HAP-1 (cell line): ENCODE measurements at places on chromosomes 5 and 9.
A peak's percentile ranks its signal among the peaks of the same experiment; 100 is the strongest.

DNA sequence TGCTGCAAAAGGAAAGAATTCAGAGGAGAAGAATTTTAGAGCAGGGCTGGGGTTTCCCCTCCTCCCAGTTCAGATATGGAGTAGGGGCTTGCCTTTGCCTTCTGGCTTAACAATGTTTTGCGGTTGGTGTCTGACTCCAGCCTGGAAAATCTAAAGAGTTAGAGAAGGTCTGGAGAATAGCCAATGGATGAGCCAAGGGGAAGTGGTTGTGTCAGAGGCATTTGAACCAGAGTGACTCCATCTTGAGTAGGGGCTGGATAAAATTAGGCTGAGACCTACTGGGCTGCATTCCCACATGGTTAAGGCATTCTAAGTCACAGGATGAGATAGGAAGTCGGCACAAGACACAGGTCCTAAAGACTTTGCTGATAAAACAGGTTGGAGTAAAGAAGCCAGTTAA is 133.7 kb downstream of the DIRAS2 start:
- no peak for DNase-seq

- no peak for DNase-seq
These were observed 308.0 kb downstream of the DOCK8 start for GRCh38 chr9:522658-523057.

- no peak for DNase-seq
These were observed 103.4 kb downstream of the MED10 start for GRCh38 chr5:6274846-6275543.

DNA sequence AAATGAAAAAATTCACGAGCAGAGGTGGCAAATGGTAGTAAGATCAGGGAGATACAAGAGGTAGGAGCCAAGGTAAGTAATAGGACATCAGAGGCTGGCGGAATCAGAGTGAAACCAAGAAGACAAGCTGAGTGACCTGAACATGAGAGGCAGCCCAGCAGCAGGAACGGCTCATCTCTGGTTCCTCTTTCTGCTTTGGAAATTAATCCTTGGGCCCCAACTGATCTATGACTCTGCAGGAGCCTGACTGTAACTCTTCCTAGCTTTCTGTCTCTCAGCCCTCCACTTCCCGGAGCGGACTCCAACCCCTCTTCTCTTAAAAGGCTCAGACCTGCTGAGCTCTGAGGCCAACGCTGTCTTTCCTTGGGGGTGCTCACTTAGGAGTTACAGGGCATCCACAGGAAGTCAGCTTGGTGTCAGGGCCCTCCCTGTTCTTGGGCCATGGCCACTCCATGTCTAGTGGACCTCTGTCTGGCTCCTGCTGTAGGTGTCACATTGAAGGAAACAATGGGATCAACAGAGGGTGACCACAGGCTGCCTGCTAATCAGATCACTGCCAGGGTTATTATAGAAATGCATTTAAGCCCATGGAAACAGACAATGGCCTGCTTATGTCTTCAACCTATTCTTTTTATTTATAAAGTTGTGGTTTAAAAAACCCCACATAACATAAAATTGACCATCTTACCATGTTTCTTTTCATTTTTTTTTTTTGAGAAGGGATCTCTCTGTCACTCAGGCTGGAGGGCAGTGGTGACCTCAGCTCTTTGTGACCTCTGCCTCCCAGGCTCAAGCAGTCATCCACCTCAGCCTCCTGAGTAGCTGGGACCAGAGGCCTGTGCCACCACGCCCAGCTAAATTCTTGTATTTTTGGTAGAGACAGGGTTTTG is 22.5 kb upstream of the SHB start:
- DNase-seq, result peak; percentile 44

- DNase-seq, result no peak
These were observed 58.7 kb upstream of the SPATA31C2 start for GRCh38 chr9:88197016-88197415.

DNA sequence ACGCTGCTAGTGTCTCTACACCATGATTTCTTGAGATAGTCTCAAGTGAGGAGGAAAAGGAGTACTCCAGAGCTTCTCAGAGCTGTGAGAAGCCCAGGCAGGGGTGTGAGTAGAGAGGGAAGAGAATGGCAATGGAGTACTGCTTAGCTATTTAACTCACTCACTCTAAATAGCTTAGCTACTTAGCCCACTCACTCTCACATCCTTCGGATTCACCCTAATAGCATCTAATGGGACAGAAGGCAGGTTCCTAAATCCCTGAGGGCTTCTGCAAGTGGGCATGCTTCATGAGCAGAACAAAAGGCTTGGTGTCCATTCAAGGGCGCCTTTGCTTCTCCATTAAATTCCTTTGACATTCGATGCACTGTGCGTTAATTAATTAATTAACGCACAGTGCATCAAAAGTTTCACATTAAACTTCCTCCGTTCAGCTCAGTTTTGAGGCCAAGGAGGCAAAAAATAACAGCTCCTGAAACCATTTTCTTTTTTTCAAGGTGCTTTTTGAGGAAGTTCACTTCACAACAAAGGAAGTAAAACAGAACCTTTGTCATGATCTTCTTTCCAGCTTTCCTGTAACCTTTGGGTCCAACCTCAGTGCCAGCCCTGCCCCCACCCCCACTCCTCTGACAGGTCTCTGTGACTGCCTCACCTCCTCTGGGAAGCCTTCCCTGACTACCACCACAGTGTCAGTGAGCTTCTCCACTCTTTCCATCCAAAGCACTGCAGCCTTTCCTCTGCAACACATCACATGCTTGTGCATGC is 294.0 kb downstream of the SEC61B start:
- no peak for DNase-seq

- DNase-seq, result no peak
These were observed 133.4 kb upstream of the GAS1 start for GRCh38 chr9:87080512-87081264.

- DNase-seq, result no peak
These were observed 8.9 kb upstream of the BNC2 start for GRCh38 chr9:16879416-16879815.

DNA sequence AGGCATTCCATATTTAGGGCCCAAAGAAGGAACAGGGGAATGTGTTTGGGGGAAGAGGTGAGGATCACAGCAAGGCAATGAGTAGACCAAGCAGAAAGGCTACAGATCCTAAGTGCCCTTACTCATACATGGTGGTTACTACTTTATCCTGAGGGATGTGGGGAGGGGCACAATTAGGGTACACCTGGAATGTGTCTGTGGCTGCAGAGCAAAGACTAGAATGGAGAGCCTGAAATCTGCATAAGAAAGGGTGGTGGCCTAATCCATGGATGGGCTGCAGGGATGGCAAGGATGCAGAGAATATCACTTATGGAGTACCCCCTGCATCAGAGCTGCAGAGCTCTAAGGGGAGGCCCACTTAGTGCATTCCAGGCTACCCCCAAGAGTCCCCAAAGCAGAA is 352.6 kb upstream of the TRPC7 start:
- DNase-seq, result no peak

GRCh38 chr9:81372628-81373191 is 316.6 kb downstream of the TLE1 start:
- DNase-seq, result no peak

- DNase-seq, result no peak
These were observed 89.8 kb downstream of the TMEM215 start for GRCh38 chr9:32873131-32873530.

GRCh38 chr5:21663082-21663481 is 1190.1 kb downstream of the CDH12 start:
- no peak for DNase-seq

DNA sequence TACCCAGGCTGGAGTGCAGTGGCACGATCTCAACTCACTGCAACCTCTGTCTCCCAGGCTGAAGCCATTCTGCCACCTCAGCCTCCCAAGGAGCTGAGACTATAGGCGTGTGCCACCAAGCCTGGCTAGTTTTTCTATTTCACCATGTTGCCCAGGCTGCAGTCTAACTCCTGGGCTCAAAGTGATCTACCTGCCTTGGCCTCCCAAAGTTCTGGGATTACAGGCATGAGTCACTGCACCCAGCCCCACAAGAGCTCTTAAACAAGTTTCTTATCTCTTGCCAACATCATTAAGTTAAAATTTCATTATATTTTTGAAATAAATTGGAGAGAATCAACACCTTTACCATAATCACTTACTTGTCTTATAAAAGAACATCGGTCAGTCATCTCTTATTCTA is 280.3 kb downstream of the ARHGEF28 start:
- no peak for DNase-seq

DNA sequence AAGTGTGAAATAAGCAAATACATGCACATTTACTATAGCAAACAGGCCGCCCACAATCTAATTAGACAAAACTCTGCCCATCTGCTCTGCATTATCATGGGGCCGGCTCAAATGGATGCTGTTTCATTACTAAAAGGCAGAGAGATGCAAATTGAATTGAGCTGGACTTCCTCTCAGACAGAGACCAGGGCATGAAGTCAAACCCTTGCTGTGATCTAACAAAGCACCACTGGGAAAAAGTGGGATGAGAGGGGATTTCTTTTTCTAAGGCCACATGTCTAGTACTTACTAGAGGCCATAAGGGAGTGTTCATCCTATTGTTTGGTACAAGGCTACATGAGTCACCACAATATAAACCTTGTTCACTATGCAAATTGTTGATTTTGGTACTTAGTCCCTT is 614.7 kb downstream of the ISL1 start:
- DNase-seq, result no peak

DNA sequence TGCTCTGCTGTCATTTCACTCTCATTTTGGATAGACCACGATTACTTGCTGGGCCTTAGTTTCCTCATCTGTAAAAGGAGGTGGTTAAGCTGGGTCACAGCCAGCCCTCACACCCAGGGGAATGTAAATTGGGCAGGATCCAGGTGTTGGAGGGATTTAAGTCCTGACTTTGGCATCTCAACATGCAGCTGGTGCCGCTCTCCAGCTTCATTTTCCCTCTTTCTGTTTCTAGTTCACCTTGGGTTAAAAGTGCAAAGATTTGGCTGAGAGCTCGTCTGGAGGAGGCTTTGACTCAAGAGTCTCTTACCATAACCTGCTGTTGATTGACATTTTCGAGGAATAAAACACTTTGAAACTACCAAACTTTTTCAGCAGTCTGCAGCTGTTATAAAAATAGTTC is 144.3 kb upstream of the DHFR start:
- no peak for DNase-seq

DNA sequence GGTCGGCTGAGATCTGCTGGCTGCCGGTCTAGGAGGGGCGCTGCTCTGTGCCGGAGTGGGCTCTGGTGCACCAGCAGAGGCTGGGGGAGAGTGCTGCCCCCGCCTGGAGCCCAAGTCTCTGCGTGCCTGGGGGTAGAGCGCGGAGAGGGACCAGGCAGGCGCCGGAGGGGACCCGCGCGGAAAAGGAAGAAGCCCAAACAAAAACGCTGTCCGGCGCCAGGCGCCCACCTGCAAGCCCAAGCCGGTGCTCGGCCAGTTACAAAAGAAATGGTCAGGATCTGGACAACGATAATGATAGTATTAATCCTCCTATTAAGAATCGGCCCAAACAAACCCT is 571 bp upstream of the S1PR3 start:
- DNase-seq, result no peak

GRCh38 chr5:90173299-90174030 is 236.1 kb downstream of the CETN3 start:
- no peak for DNase-seq

- no peak for DNase-seq
These were observed 7.6 kb upstream of the TRMT10B start for GRCh38 chr9:37745970-37746369.

- DNase-seq, result no peak
These were observed 244.1 kb downstream of the MED10 start for GRCh38 chr5:6134281-6134680.

DNA sequence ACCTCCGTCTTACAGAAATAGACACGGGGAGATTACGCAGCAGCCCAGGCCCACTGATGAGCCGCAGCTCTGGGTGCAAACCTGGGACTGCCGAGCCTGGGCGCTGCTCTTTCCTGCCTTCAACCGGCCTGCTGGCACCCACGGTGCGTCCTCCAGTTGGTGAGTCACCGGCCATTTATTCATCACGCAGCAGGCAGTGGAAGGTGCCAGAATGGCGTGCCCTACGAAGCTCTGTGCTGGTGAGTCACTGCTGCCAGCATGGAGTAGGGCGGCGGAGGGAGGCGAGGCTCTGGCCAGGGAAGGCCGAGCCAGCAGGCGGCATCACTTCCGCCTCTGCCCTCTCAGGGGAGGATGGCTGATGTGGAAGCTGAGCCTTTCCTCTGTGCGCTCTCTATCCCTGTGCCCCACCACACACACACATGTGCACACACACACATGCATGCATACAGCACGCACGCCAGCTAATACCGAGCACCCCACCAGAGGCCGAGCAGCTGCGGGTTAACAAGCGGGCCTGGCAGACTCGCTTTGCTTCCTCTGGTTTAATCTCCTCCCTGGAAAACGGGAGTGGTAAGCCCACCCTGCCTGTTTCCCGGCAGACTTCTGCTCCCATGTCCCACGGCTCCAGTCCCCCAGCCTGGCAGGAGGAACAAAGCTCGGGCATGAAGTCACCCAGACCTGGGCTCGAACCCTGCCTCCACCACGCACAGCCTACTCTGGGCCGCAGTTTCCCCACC is 39.2 kb downstream of the OLFM1 start:
- no peak for DNase-seq

- no peak for DNase-seq
These were observed 14.5 kb upstream of the LPCAT1 start for GRCh38 chr5:1538276-1538675.

DNA sequence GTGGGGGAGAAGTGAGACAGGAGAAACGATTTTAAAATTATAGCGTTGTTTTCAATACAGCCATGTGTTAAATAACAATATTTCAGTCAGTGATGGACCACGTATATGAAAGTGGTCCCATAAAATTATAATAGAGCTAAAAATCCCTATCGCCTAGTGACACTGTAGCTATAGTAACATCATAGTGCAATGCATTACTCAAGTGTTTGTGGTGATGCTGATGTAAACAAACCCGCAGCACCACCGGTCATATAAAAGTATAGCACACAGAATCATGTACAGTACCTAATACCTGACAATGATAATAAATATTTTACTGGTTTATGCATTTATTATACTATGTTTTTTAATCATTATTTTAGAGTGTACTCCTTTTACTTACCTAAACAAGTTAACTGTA is 407.4 kb upstream of the SEMA6A start:
- DNase-seq, result no peak

DNA sequence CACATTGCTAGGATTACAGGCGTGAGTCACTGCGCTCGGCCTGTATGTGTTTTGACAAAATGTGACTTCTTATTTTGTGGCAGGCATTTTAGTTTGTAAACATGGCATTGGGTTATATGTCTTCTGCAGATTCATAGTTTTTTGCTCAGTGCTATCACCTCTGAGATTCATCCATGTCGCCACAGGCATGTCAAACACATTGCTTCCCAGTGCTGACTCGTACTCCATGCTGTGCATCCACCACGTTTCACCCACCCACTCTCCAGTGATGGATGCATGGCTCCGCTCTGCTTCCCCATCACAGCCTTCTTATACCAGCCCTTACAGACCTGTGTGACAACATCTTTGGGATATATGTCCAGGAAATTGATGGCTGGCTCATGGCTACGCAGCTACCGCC is 158.8 kb downstream of the GAS1 start:
- no peak for DNase-seq
